Esophagus squamous epithelium (tissue), 5 donors: ENCODE measurements at places on chromosomes 1 and 21.

GRCh38 chr1:95232646-95233318 lies 1.2 kb upstream of the RWDD3 start:
- DNase-seq: no peak

DNA sequence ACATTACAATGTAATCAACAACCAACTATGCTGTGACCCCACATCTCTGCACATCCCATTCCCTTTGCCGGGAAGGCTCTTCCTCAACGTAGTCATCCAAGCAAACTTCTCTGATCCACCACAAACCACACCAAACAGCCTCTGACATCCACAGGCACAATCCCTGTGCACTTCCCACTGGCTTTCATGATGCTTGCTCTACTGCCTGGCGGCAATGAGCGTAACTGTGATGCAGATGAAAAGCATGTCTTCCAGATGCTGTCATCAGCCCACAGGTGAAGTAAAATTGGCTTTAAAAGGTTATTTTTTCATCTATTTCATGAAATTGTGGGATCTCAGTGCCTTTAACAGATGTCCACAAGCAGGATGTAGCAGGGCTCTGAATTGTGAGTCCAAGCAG lies 635.2 kb downstream of the SMYD3 start:
- no peak for DNase-seq

DNA sequence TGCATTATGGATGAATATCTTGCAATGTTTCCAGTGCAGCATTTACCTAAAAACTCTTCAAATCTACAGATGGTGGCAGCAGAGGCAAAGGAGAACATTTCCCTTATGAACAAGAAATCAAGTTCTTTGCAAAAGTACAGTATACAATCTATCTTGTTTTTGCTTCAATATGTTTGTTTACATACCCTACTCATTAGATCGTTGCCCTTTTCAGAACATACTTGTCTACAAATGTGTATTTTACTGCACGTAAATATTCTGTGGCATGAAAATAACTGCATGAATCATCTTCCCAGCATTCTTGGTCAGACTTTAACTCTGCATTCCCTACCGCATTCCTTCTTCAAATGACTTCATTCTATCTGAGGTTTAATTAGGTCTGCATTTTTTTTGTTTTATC lies 212.7 kb downstream of the ZP4 start:
- DNase-seq: no peak

- DNase-seq: no peak
These were observed 3.3 kb downstream of the NCMAP start for GRCh38 chr1:24558902-24559791.

DNA sequence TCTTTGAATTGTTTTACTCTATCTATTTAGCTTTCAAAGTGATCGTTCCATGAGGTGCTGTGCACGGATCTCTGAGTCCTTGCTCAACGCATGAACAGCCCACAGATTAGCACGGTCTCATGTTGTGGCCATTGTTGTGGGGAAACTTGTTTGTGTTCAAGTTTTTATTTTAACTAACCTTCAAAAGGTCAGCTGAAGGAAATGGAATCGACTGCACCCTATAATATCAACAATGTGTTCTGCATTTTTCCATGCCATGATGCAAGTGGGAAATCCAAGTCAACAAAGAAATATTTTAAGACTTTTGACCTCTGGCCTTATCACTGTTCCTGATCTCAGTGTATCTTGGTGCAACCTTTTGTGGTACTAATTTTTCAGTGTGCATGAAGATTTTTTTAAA lies 6.1 kb downstream of the SH2D1B start:
- no peak for DNase-seq

- DNase-seq: no peak
These were observed 53.5 kb upstream of the TIAM1 start for GRCh38 chr21:31397515-31397926.
